ENCODE measurements at places on chromosomes 6 and 20.

DNA sequence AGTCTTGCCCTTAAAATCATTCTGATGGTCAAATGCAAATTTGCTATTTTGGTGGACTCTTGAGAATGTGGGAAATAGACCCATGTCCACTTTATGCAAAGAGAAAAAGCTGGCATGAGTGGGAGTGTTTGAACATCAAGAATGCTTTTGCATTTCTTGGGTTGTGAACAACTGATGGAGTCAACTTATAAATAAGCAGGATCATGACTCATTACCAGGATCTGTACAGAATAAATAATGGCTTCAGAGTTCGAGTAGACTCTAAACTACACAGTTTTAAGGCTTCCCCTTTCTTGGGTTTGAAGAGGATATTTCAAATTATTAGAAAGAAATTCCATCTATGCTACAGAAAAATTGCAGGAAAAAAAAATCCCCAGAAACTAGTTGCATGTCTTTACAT lies 195.5 kb downstream of the EYA4 start:
- ATAC-seq = no peak

DNA sequence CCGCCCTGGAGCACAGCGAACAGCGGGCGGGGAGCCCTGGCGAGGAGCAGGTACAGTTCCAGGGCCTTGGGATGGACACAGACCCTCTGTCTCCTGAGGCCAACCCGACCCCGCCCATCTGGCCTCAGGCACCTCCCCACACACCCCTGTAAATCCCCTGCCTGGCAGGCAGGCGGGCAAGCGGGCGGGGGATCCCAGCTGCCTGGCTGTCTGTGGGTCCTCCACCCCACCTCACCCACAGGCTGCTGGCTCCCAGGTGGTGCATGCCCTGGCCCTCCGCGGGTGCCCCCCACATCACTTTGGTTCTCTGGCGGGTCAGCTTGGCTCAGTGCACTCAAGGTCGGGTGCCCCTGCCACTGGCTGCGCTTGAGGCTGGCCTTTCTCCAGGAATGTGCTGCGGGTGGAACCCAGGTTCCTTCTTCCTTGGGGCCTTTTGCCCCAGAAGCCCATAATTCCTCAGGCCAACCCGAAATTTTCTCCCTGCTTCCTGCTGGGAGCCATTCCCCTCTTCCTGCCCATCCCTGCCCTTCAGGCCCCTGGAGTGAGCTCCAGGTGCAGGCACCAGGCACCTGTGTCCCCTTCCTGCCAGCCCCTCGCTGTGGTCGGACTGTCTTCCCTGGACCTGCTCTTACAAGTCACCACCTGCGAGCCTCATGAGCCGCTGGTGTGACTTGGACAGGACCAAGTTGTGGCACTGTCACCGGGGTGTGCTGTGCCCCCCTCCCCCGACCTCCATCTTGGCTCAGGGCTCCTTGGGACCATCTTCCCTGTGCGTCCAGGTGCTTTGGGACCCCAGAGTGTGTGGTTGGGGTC lies 5.3 kb upstream of the TNFRSF6B start:
- ATAC-seq = no peak

DNA sequence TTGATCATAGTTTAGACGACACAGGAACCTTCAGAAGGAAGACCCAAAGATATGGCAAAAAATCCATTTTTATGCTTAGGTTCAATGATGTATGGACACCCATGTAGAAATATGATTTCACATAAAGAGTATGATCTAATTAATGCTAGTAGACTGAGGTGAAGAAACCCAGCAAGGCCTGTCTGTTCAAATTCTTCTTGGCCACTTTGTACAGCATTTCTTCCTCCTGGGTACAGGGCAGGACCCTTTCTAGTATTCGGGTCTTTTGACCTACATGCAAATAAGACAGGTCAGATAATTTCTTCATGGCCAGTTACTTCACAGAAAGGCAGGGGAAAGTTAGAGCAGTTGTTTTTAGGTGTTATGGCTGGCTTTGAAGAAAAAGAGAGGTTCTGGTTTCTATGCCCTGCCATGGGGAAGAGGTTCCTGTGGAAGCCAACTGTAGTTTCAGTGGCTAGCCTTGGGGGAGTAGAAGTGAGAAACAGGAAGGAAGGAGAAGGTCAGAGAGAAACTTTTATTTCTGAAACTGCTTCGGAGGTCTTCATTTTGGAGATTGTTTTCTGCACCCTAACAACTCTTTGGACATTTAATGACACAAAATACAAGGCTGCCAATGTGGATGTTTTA lies 208.3 kb downstream of the PTPRK start:
- ATAC-seq = no peak

- ATAC-seq = no peak
Measured at GRCh38 chr6:138948004-138948403, 40.0 kb downstream of the REPS1 start.

GRCh38 chr6:134009876-134010275 lies 42.5 kb downstream of the SLC2A12 start:
- no peak for ATAC-seq

DNA sequence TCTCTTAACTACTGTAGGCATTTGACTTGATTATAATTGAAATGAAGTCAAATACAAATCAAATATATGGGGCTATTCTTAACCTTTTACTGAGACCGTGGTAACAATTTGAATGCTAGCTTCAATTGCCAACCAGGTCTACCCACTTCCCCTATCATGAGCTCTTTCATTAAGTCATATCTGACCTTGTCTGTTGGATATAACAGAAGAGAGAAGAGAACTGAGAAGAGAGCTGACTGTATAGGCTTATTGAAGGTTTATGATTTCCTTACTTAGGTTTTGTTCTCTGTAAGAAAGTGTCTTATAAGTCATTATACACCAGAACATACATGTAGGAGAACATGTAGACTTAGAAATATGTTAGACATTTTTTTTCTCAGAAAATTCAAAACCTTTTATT lies 549.4 kb downstream of the COL12A1 start:
- ATAC-seq = no peak

Data from SK-N-SH treated with all-trans-retinoic acid at 6 μM for 48 hours (cell line).